ENCODE measurements at places on chromosomes 2 and 18. TPM values are rescaled to one million over a fixed set of nuclear protein-coding genes. Genes with fewer than 3 reads are reported as not detected.

STAMBP gene
- total RNA-seq = 42.5 TPM

BOK gene
- 86.8 TPM for total RNA-seq

RGPD5 gene
- 7.6 TPM for total RNA-seq

GTF2A1L gene
- total RNA-seq = not detected

PLEK gene
- total RNA-seq = not detected

HOXD9 gene
- total RNA-seq = 11.6 TPM

LCT gene
- total RNA-seq = not detected

CYB5A gene
- 84.1 TPM for total RNA-seq

OBSL1 gene
- total RNA-seq = 41.0 TPM

KIF1A gene
- total RNA-seq = 203 TPM

TFPI gene
- total RNA-seq = 34.2 TPM

LDLRAD4 gene
- 5.8 TPM for total RNA-seq

INO80D gene
- 9.7 TPM for total RNA-seq

ZNF804A gene
- not detected for total RNA-seq

ADAM23 gene
- 0.62 TPM for total RNA-seq

VWC2L gene
- total RNA-seq = not detected

KLHL14 gene
- total RNA-seq = 3.6 TPM

ZNF512 gene
- 55.9 TPM for total RNA-seq

HDAC4 gene
- total RNA-seq = 6.8 TPM

IL1RL1 gene
- 5.1 TPM for total RNA-seq

PARD3B gene
- 6.6 TPM for total RNA-seq

APOB gene
- total RNA-seq = not detected

SERTAD2 gene
- 13.2 TPM for total RNA-seq

SERPINB3 gene
- total RNA-seq = not detected

EFEMP1 gene
- 35.8 TPM for total RNA-seq
